ENCODE measurements at places on chromosomes 11 and 22. TPM values are rescaled to one million over a fixed set of nuclear protein-coding genes. Genes with fewer than 3 reads are reported as not detected.

DNA sequence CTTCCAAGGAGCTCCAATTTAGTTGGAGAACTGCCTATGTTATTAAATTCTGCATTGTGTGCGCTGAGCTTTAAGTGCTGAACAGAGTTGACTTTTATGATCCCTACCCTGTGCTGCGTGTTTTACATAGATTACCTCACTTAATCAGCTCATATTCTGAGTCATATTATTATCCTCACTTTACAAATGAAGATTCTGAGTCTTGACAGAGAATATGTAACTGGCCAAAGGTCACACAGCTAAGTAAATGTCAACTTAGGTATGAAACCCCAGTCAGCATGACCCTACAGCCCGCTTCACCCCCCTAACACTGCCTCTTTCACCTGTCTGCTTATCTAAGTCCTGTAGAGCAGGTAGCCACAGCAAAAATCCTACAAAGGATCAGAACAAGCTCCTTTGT, 19.8 kb upstream of the TMPRSS5 start:
- DNase-seq = no peak

DNA sequence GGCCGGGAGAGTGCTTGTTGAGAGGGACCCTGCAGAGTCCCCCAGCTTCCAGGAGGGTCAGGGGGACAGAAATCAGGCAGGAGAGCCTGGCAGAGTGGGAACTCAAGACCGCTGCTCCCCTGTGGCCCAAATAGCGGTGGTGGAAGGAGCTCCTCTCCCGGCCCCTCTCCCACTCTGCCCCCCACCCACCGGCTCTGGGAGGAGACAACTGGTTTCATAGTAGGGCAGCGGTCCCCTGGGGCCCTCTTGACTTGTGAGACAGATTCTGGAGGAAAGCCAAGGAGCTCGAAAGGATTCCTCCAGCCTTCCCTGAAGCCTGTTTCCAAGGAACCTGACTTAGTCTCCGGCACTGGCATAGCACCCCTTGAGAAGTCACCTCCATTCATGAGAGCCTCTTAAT, 10.1 kb downstream of the PKNOX2 start:
- no peak for DNase-seq

DNA sequence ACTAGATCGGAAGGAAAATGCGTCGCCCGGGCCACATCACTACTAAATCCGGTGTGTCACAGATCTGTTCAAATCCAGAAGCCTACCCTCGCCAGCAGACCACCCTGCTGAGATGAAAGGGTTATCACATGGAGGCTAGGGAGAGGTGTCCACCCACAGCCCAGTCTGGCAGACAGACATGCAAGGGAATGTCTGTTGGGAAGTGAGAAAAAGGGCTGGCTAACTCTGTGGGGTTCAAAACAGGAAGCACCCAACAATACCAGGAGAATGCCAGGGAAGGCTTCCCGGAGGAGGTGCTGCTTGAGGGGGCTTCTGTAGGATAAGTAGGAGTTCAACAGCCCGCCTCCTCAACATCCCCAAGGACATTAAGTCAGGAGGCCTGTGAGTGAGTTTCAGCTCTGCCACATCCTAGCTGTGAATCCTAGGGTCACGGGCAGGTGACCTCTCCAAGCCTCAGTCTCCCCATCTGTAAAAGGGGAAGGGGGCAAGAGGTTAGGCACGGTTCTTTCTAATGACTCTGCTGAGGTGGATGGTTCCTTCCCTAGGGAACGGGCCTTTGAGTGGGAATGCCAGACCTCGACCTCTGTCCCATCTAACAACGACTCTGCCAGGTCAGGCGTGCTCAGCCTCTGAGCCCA, 1.1 kb downstream of the TPST2 start:
- DNase-seq = no peak

DNA sequence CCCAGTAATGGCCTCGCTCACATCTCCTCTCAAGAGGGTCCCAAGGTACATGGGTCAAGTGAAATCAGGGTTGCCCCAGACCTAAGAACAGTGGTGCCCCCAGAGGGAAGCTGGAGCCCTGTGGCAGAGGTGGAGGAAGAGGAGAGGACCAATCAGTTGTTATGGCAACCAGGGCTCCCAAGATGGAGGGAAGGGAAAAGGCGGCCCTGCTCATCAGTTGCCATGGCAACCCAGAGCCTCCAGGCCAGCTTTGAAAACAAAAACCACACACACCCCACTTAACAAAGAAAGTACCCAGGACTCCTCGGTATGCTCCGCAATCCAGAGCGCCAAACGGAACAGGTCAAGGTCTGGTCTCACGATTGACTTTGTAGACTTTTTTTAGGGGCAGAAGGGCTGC, 53.5 kb upstream of the SLC35C1 start:
- no peak for DNase-seq

DNA sequence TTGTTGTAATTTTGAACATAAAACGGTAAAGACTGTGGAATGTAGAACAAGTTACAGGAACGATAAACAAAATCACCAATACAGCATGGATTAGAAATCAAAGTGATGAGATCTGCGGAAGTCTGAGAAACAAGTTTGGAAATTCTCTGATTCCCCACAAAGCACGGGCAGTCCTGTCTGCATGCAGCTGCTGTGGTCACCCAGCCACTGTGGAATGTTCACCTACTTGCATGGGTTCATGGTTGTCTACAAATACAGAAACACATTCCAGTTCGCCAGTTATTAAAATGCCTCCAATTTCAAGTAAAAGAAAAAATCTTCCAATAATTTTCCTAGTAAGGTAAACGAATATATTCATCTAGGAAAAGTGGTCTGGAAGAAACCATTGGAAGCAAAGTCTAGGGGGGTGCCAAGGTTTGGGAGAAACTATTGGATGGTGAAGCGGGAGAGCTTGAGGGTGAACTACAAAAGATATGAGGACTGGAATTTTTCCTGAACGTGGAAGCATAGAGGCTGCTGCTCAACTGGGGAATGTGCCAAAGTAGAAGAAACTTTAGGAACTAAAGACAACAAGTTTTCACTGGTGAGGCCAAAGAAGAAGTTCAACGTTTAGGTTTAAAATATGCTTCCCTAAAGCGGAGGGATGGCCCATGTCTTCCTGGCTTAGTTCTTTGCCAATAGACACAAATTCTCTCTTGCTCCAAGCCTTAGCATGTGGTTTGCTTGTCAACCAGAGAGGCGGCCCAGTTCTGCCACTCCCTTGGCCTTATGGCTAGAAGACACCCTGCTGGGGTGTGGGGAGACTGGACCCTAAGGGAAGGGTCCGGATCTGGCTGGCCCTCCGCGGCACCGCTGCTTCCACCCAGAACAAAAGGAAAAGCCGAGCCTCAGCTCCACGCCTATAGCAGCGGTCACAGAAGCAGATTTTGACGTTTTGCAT, 70.2 kb downstream of the CTTN start:
- DNase-seq = no peak

DNA sequence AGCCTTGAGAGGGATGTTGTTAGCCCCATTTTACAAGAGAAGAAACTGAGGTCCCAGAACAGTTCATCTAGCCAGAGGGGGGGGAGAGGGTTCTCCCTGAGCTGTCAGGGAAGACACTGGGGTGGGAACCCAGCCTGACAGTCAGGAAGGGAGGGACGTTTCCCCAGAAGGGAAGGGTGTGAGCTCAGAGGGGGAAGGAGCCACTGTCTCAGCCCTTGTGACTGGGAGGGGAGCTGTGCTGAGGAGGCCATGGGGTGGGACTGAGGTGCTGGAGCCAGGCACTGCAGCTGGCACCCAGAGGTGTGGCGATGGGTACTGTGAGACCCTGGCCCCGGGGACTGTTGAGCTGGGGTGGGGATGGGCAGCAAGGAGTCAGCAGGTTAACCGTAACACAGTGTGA, 35.7 kb downstream of the DAGLA start:
- no peak for DNase-seq

GRCh38 chr11:120343429-120343828, 7.2 kb downstream of the ARHGEF12 start:
- no peak for DNase-seq

- no peak for DNase-seq
Measured at GRCh38 chr11:75725547-75726320, 8.1 kb downstream of the MOGAT2 start.

- no peak for DNase-seq
Measured at GRCh38 chr11:77141034-77141433, 13.0 kb downstream of the MYO7A start.

GRCh38 chr22:23179381-23180299, 669 bp upstream of the BCR start:
- peak; percentile 21 for DNase-seq

- no peak for DNase-seq
Measured at GRCh38 chr22:31286360-31287255, 5.7 kb downstream of the PIK3IP1 start.

Gene MMP12
- not detected for polyA plus RNA-seq

Gene SCGB2A2
- not detected for polyA plus RNA-seq

Gene SYT9
- polyA plus RNA-seq = 0.42 TPM

Gene ROBO4
- 22.8 TPM for polyA plus RNA-seq

Gene MPEG1
- polyA plus RNA-seq = 10.8 TPM

Gene CASTOR1
- 4.3 TPM for polyA plus RNA-seq

Gene ESRRA
- 24.3 TPM for polyA plus RNA-seq

Gene OR52E8
- polyA plus RNA-seq = not detected
